ENCODE measurements at places on chromosomes 5 and 9.
A peak's percentile ranks its signal among the peaks of the same experiment; 100 is the strongest.

- DNase-seq: no peak
Observed at GRCh38 chr9:7500521-7500920, 299.1 kb downstream of the DMAC1 start.

DNA sequence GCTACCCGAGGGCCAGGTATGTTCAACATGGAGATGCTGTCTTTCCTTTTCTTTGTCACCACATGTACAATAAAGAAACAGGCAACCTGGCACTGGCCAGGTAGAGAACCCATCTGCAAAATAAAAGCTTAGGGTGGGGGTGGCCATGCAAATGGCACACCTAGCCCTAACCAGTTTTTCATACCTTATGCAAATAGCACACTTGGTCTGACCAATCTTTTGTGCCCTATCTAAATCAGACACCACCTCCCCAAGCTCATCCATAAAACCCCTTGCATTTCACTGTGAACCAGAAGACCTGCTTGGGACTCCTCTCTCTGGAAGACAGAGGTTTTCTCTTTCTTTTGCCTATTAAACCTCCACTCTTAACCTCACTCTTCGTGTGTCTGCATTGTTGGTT is 33.9 kb downstream of the JAKMIP2 start:
- DNase-seq: no peak

- DNase-seq: no peak
Observed at GRCh38 chr5:78064941-78065472, 229.5 kb downstream of the AP3B1 start.

DNA sequence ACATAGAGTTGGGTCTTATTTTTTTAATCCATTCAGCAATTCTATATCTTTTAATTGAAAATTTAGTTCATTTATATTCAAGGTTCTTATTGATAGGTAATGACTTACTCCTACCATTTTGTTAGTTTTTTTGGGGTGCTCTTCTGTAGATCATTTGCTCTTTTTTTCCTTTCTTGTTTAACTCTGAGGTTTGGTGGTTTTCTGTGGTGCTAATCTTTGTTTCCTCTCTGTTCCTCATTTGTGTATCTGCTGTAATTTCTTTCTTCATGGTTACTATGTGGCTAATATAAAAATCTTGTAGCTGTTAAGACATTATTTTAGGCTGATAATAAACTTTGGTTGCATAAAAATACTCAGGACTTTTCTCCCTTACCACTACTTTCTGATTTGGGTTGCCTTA is 181.6 kb upstream of the DMRTA1 start:
- DNase-seq: no peak

DNA sequence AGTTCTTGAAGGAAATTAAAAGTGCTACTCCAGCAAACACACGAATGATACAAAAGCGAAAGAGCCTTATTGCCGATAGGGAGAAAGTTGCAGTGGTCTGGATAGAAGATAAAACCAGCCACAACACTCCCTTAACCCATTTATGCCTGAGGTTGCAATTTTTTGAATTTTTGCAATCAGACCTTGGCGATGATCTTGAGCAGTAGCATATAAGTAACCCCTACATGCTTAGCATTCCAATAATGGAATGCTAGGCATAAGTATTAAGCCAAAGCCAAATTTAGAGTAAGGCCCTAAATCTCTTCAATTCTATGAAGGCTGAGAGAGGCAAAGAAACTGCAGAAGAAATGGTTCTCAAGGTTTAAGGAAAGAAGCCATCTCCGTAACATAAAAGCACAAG is 153.5 kb downstream of the SLC28A3 start:
- no peak for DNase-seq

DNA sequence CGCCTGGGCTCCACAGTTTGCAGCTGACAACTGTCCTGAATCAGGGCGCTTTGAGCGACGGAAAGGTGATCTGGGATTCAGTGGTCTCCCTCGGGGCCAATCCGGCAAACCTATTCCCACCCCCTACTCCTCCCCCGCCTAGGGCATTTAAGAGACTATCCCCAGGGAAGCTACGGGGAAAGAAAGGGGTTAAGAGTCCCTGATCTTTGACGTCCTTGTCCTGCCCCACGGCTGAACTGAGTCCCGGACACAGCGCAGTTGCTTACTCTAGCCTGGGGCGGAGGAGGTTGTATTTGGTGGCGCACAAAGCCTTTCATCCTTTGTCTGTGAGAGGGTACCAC is 3.4 kb downstream of the RORB start:
- DNase-seq: no peak

DNA sequence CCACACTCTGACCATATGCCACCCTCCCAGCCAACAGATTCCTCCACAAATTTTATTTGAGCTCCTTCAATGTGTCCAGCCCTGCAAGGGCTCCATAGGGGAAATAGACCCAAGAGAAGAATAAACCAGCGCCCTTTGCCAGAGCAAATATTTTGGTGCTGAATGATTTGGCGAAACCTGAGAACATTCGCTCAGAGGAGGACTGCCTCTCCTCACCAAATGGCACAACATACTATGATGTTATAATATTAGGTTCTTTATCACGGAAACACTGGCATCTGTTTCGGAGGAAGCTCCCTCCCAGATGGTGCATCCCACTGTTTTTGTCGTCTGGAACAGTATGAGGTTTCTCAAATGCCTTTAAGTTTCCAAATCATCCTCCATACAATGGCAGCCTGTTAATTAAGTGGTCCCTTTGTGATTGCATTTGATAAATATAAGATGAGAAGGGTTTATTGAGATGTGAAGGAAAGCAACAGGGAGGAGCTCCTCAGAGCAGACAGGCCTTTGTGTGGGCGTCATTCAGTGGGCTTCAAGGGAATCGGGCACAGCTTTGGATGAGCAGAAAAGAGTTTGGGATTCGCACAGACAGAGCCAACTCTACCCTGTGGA is 139.1 kb upstream of the ADRA1B start:
- DNase-seq: no peak

- no peak for DNase-seq
Observed at GRCh38 chr5:64682608-64683007, 7.7 kb upstream of the SHISAL2B start.

DNA sequence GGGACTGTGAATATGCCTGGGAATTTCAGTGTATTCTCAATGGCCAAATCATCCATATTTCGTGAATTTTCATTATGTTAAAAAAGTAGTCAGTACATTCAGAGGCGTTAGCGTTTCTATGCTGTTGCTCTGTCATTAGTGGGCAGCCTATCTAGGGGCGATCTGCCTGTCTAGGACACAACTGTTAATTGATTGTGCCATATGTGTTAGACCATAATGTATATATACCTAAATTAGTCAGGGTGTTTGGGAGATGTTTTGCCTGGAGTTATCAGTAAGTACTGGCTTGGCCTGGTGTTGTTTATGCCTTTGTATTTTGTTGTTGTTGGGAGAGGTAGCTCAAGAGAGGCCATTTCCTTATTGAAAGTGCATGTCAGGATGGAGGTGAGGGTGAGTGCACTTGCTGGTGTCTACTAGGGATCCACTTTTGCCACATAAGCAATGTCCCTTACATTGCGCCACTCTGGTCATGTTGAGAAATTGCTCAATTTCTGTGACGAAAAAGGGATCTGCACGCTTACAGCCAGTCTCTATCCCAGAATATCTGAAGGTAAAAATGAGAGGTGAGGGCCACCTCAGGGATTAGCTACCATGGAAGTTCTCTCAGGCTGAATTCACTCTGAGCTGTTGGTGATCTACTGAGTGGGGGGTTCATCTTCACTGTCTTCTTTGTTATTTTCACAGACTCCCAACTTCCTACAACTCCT is 123.3 kb downstream of the ST8SIA4 start:
- DNase-seq: peak; percentile 25

DNA sequence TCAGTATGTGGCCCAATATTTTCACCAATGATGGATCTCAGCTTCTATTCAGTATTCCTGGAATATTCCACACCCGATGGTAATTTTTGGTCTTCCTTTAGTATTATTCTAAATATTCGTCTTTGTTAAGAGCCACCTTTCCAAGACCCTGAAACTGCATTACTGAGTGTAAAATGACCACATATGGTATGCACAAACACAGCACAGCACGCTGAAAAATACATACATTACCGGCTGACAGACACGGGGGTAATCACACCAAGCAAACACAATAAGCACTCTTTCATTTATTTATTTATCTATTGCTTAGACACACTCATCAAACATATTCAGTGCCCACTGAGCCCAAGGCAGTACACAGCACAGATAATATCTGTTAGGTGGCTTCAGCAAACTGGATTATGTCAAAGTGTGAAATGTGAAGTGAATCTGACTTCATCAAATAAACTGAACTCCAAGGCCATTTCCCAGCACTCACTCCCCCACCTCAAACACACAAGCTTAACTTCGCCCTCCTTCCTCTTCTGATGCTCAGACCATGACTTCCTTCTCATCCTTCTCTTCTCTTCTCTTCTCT is 1637.8 kb upstream of the C9orf72 start:
- DNase-seq: no peak

- DNase-seq: no peak
Observed at GRCh38 chr5:64688965-64689364, 1.3 kb upstream of the SHISAL2B start.

DNA sequence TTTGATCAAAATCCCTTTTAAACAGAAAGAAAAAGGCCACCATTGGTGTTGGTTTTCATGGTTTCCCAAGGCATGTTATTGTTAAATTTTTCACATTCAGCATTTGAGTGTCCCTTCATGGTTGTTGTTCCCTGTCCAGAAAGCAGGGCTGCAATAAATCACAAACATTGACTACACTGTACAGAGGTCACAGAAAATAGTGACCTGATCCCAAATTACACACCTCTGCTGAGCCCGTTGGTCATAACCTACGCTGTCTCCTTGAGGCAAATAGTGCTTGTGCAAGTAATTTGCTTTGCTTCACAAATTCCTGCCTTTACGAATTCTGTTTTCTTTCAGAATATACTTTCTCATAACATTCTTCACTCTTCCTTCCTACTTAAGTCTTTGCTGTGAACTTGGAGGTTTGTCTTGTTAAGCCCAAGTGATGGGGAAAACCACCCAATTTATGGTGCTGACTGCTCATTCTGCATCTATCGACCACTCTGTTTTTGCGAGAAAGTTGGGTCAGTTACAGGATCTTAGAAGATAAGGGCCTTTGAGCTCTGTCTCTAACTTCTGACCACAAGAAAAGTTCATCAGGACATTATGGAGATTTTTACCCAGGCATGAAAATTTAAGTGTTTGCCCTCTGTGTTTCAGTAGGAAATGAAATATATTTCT is 16.0 kb downstream of the PIK3R1 start:
- DNase-seq: no peak

- no peak for DNase-seq
Observed at GRCh38 chr5:112690605-112691338, 46.9 kb upstream of the APC start.

GRCh38 chr9:116504893-116505480 is 182.1 kb upstream of the TRIM32 start:
- no peak for DNase-seq

GRCh38 chr9:38333047-38333446 is 59.5 kb upstream of the ALDH1B1 start:
- DNase-seq: no peak

DNA sequence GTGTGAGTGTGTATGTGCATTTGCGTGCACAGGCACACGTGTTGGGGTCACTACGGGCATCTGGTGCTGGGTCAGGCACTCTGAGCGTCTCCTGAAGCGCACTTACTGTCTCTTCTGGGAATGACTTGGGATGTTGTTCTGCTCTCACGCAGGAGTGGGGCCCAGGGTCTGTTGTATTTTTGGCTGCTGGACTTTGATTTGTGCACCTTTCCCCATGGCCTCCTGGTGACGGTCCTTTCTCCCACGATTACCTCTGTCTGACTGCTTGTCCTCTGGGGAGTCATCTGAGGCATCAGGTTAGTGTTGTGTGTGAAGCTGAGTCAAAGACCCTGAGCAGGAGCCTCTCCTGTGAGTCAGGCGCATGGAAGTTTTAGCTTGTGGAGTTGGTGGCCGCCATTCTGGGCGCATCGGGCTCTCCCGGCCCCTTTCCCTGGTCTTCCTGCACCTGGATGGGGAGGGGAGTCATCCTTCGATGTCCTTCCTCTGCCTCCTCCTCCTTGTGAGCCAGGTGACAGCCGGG is 62.1 kb downstream of the RXRA start:
- DNase-seq: no peak

Measured in CD4-positive, alpha-beta T cell treated with Interleukin-12 subunit alpha and Interleukin-12 subunit beta, for 1 hour (primary cell).